Panc1 (cell line): ENCODE measurements at places on chromosomes 6 and 20. TPM values are rescaled to one million over a fixed set of nuclear protein-coding genes. Genes with fewer than 3 reads are reported as not detected.

Gene WFDC12
- not detected for total RNA-seq

Gene ANGPT4
- not detected for total RNA-seq

Gene TMEM170B
- total RNA-seq = 1.3 TPM

Gene ARMH2
- total RNA-seq = not detected

Gene ADGRF4
- total RNA-seq = 0.10 TPM

Gene SNRPB
- total RNA-seq = 393 TPM

Gene ADTRP
- not detected for total RNA-seq

Gene NKX2-2
- not detected for total RNA-seq

Gene MLN
- not detected for total RNA-seq

Gene KCNQ5
- 9.4 TPM for total RNA-seq

Gene MCCD1
- not detected for total RNA-seq

Gene PRDM13
- not detected for total RNA-seq

Gene PRSS35
- 0.10 TPM for total RNA-seq
